CD4-positive, alpha-beta memory T cell (primary cell): ENCODE measurements at places on chromosomes 2 and 18. TPM values are rescaled to one million over a fixed set of nuclear protein-coding genes. Genes with fewer than 3 reads are reported as not detected.

GRCh38 chr2:174744111-174744510 lies 20.2 kb downstream of the CHRNA1 start:
- no peaks in the 10 kb centered on the region for H3K36me3 ChIP-seq
- no peak overlapping the region for H3K4me3 ChIP-seq
- DNase-seq, result no peak
- H3K27me3 ChIP-seq, result no peaks in the 10 kb centered on the region
- peaks cover 3% of the 10 kb centered on the region for H3K4me1 ChIP-seq

DNA sequence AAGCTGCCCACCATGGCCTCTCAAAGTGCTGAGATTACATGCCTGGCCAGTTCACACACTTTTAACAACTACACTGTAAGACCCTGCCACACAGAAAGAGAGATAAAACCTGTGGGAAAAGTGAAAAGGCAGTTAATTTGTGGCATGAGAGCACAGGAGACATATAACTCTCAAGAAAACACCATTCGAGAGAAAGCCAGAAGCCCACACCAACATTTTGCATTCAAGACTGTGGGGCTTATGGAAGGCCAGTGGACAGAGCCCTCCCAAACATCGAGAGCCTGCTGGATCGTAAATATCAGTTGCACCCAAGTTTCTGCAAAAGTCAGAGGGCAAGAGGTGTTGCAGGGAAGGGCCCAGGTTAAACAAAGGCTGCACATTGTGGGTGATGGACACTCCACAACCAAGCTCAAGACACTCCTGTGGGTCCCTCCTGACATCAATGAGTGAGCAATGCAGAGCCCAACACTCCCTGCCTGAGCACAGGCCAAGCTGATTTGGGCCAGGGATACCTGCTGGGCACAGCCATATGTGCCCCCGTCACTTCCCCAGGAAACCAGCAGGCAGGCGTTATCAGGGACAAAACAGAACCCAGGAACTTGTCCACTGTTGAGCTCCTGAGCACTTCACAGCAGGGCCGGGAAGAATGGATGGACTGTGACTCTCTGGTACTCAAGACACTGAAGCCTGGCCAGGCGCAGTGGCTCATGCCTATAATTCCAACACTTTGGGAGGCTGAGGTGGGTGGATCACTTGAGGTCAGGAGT lies 114.4 kb downstream of the ZFP36L2 start:
- DNase-seq, result no peak
- no peaks in the 10 kb centered on the region for H3K36me3 ChIP-seq
- no peak overlapping the region for H3K4me3 ChIP-seq
- H3K4me1 ChIP-seq, result no peaks in the 10 kb centered on the region
- no peak overlapping the region for H3K27ac ChIP-seq
- H3K27me3 ChIP-seq, result no peaks in the 10 kb centered on the region

- no peaks in the 10 kb centered on the region for H3K36me3 ChIP-seq
- no peaks in the 10 kb centered on the region for H3K27me3 ChIP-seq
- H3K4me1 ChIP-seq, result no peaks in the 10 kb centered on the region
- H3K4me3 ChIP-seq, result no peak overlapping the region
- no peak for DNase-seq
These were observed 186.8 kb upstream of the GLI2 start for GRCh38 chr2:120548627-120549608.

Gene MYO1B
- 0.14 TPM for total RNA-seq

Gene ZSCAN30
- total RNA-seq, result 16.9 TPM

DNA sequence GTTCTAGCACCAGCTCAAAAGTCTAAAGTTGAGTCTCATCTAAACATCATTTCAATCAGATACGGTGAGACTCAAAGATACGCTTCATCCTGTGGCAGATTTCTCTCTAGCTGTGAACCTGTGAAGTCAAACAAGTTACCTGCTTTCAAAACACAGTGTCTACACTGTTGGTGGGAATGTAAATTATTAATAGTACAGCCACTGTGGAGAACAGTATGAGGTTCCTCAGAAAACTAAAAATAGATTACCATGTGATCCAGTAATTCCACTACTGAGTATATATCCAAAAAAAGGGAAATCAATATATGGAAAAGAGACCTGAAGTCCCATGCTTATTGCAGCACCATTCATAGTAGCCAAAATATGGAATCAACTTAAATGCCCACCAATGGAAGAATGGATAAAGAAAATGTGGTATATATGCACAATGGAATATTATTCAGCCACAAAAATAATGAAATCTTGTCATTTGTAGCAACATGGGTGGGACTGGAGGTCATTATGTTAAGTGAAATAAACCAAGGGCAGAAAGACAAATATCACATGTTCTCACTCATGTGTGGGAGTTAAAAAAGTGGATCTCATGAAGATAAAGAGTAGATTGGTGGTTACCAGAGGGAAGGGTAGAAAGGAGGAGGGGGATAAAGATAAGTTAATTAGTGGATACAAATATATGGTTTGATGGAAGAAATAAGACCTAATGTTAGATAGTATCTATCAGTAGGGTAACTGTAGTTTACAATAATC lies 11.7 kb downstream of the UBR3 start:
- H3K4me1 ChIP-seq, result peaks cover 24% of the 10 kb centered on the region
- no peak overlapping the region for H3K4me3 ChIP-seq
- no peaks in the 10 kb centered on the region for H3K27me3 ChIP-seq
- H3K27ac ChIP-seq, result no peak overlapping the region
- DNase-seq, result no peak
- no peaks in the 10 kb centered on the region for H3K36me3 ChIP-seq

Gene CETN1
- not detected for total RNA-seq

- H3K4me1 ChIP-seq, result peaks cover 62% of the 10 kb centered on the region
- H3K27ac ChIP-seq, result peak overlapping the region; percentile 27
- H3K4me3 ChIP-seq, result no peak overlapping the region
- H3K27me3 ChIP-seq, result no peaks in the 10 kb centered on the region
- no peak for DNase-seq
- H3K36me3 ChIP-seq, result no peaks in the 10 kb centered on the region
These were observed 8.5 kb downstream of the SP140L start for GRCh38 chr2:230335461-230335863.

Gene NT5C1B
- total RNA-seq, result not detected

Gene ABCA12
- total RNA-seq, result not detected

DNA sequence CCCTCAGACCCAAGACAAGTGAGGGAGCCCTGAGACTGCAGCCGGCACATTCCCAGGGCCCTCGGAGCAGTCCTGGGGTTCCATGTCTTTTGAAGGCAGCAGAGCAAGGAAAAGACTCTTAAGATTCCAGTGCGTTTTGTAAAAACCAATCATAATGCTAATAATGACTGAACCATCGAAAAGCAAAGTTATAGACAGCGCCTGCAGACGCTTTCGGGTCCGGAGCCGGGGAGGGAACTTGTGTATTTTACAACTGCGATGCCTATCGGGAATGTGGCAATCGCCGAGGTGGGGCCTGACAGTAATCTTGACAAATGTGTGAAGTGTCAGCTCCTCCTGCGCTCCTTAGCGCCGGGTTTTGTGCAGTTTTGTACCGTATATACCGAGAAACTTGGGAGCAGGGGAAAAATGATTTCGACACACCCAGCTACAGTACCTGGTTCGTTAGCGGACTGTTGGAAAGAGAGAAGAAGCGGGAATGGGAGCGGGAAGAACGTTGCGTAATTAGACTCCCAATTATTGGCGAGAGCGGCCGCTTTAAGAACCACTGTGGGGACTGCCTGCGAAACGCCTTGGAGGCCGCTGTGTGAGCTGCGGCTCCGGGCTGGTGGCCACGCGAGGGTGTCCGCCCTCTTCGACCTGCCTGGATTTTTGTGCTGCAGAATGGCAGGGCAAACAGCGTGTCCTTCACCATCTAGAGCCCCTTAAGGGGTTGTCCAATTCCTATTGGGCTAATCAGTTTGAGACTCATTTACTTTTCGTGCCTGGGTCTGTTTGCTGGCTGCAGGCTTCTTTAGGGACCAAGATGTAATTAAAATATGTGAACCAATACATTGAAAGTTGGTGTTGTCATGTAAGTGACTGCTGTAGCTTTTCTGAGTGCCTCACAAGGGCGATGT lies 2.4 kb downstream of the EPAS1 start:
- H3K4me3 ChIP-seq, result peak overlapping the region; percentile 72
- no peak overlapping the region for H3K27ac ChIP-seq
- H3K4me1 ChIP-seq, result peaks cover 44% of the 10 kb centered on the region

GRCh38 chr2:52658598-52658997 lies 1109.0 kb upstream of the CHAC2 start:
- H3K4me3 ChIP-seq, result no peak overlapping the region
- no peak for DNase-seq
- no peaks in the 10 kb centered on the region for H3K36me3 ChIP-seq
- no peak overlapping the region for H3K27ac ChIP-seq
- no peaks in the 10 kb centered on the region for H3K27me3 ChIP-seq
- H3K4me1 ChIP-seq, result no peaks in the 10 kb centered on the region

DNA sequence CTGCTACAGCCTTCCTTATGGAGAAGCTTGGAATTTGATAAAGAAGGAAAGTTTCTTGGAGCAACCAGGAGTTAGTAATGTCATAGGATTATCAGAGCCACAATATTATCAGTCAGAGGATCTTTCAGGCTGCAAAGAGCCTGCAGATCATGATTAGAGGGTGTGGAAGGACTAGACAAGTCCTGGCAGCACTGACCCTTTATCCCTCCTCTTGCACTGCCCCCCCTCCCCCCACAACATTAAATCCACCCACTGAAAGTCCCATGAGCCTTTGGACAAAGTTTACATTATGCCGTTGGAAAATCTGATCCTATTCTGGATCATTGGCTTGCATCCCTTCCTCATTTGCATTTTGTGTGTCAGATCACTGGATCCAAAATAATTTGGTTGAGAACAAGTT lies 18.7 kb upstream of the IMPA2 start:
- H3K27me3 ChIP-seq, result no peaks in the 10 kb centered on the region
- no peaks in the 10 kb centered on the region for H3K36me3 ChIP-seq
- H3K4me3 ChIP-seq, result no peak overlapping the region

DNA sequence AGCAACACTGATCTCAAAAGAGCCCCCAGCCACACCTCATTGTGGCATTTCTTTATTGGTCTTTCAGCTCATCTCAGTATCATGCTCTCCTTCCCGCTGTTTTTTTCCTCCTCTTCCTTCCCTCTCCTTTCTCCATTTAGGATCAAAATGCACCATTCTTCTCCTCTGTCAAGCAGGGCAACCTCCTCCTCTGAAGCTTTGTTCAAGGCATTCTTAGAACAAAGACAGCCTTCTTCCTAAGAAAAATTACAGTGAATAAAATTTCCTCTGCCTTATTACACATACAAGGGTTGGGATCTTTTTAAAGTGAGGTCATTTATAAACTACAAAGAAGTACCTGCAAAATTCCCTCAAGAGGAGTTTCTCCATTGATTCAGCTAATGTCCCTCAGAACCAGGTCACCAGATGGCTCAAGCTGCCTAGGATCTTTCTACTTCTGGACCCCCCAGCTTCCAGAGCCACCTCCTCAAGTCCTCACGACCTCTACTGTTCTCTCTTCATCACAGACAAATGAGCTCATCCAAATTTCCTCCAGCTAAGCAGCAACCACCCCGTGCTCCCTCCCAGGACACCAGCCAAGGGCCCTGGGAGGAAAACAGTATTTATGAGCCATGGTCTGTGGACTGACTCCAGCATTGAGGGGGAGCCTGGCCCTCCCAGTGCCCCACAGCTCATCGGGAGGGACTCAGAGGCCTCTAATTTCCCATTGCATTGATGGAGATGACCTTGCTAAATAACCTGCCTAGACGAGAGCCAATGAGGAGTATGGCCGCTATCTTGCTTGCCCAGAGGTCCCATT lies 18.0 kb downstream of the SFXN5 start:
- H3K4me1 ChIP-seq, result no peaks in the 10 kb centered on the region
- no peaks in the 10 kb centered on the region for H3K27me3 ChIP-seq
- no peak for DNase-seq
- no peaks in the 10 kb centered on the region for H3K36me3 ChIP-seq
- no peak overlapping the region for H3K27ac ChIP-seq
- H3K4me3 ChIP-seq, result no peak overlapping the region

GRCh38 chr2:72887032-72887739 lies at the start of gene SPR:
Gene SPR (plus strand): TSS chr2:72887408. CDS start chr2:72887433, 25 bp downstream.
- peak within 1 kb of the TSS; percentile 36 for H3K4me3 ChIP-seq
- DNase-seq, result peak; percentile 39
- no peaks in the 10 kb centered on the region for H3K36me3 ChIP-seq
- H3K27ac ChIP-seq, result no peak within 1 kb of the TSS

DNA sequence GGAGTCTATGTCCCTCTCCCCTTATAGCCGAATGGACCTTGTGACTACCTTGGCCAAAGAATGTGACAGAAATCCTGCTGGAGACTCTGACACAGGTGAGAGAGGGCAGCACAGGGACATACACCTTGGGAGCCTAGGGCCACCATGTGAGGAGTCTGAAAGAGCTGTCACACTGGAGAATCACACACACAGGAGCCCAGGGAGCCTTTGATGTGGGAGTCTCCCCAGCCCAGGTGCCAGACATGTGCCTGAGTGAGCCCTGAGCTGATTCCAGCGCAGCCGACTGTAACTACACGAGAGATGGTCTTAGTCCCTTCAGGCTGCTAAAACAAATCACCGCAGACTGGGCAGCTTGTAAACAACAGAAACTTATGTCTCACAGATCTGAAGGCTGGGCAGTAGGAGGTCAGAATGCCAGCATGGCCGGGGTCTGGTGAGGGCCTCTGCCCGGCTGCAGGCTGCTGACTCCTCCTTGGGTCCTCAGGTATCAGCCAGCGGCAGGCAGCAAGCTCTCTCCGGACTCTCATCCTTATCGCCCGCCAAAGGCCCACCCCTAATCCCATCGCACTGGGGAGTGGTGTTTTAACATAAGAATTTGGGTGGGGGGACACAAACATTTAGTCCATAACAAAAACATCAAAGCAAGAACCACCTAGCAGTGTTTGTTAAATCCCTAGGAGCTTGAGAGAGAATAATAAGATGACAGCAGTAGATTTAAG lies 63.8 kb upstream of the GPR45 start:
- no peaks in the 10 kb centered on the region for H3K27me3 ChIP-seq
- DNase-seq, result no peak
- no peak overlapping the region for H3K4me3 ChIP-seq
- H3K36me3 ChIP-seq, result no peaks in the 10 kb centered on the region
- H3K27ac ChIP-seq, result no peak overlapping the region
- no peaks in the 10 kb centered on the region for H3K4me1 ChIP-seq

DNA sequence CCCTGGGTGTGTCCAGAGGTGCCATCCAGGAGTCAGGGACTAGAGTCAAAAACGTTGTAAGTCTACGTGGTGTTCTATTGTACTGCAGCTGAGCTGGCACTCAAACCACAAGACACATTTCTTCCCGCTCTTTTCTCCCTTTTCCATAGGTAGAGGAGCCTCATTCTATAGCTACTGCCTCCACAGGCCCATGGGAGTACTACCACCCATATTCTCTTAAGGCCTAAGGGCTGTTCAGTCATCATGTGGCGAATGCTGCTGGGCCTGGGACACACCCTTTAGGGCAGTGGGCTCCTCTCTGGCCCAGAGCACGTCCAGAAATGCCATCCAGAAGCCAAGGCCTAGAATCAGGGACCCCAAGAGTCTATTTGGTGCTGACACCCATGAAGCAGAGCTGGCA lies 1271.7 kb downstream of the CNTNAP5 start:
- H3K27me3 ChIP-seq, result no peaks in the 10 kb centered on the region
- H3K36me3 ChIP-seq, result no peaks in the 10 kb centered on the region
- H3K4me3 ChIP-seq, result no peak overlapping the region
- H3K4me1 ChIP-seq, result no peaks in the 10 kb centered on the region
- H3K27ac ChIP-seq, result no peak overlapping the region

- H3K27ac ChIP-seq, result no peak overlapping the region
- no peak for DNase-seq
- H3K27me3 ChIP-seq, result no peaks in the 10 kb centered on the region
- no peak overlapping the region for H3K4me3 ChIP-seq
- H3K4me1 ChIP-seq, result peaks cover under 1% of the 10 kb centered on the region
- peaks cover under 1% of the 10 kb centered on the region for H3K36me3 ChIP-seq
These were observed 443.2 kb downstream of the ARHGAP15 start for GRCh38 chr2:143572421-143572820.

Gene EVX2
- not detected for total RNA-seq

Gene UGT1A8
- not detected for total RNA-seq

- no peaks in the 10 kb centered on the region for H3K36me3 ChIP-seq
- H3K27ac ChIP-seq, result no peak overlapping the region
- no peak overlapping the region for H3K4me3 ChIP-seq
- no peak for DNase-seq
- no peaks in the 10 kb centered on the region for H3K27me3 ChIP-seq
These were observed 125.5 kb downstream of the ATAD2B start for GRCh38 chr2:23801396-23801795.
